CD4-positive, alpha-beta memory T cell (primary cell): ENCODE measurements at places on chromosomes 4 and X. TPM values are rescaled to one million over a fixed set of nuclear protein-coding genes. Genes with fewer than 3 reads are reported as not detected.
A peak's percentile ranks its signal among the peaks of the same experiment; 100 is the strongest.

GRCh38 chr4:5874811-5875449 is 18.0 kb downstream of the CRMP1 start:
- no peaks in the 10 kb centered on the region for H3K27me3 ChIP-seq
- H3K4me1 ChIP-seq = no peaks in the 10 kb centered on the region
- no peak overlapping the region for H3K4me3 ChIP-seq
- DNase-seq = no peak
- no peaks in the 10 kb centered on the region for H3K36me3 ChIP-seq

DNA sequence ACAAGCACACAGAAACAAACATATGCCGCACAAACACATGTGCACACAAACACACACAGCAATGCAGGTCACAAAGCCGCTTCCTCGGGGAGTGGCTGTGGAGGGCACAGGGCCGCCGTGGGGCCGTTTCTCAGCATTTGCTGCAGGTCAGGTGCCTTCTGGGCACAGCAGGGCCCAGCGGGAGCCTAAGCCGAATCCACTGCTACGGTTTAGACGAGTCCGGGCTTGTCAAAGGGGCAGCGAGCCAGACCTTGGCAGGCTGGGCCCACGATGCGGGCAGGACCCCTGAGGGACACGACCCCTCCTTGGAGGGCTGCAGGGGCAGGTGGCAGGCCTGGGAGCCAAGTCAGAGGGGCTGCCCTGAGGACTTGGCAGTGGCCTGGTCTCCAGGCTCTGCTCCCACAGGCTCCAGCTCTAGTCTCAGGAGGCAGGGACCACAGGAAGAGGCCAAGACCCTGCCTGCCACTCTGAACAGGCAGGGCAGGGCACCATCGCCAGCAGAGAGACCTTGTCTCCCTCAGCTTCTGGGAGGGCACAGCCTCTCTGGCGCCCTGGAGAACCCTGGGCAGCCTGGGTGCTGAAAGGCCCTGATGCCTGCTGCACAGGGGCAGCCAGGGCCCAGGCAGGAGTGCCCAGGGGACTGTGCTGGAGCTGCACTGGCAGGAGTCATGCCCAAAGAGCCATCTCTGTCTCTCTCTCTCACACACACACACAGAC is 5.5 kb upstream of the ATP2B3 start:
- H3K27me3 ChIP-seq = no peaks in the 10 kb centered on the region
- no peak for DNase-seq
- H3K4me3 ChIP-seq = no peak overlapping the region
- H3K27ac ChIP-seq = no peak overlapping the region

- no peak overlapping the region for H3K27ac ChIP-seq
- no peaks in the 10 kb centered on the region for H3K36me3 ChIP-seq
- no peaks in the 10 kb centered on the region for H3K27me3 ChIP-seq
These were observed 486.0 kb upstream of the HTR2C start for GRCh38 chrX:114097866-114098265.

DNA sequence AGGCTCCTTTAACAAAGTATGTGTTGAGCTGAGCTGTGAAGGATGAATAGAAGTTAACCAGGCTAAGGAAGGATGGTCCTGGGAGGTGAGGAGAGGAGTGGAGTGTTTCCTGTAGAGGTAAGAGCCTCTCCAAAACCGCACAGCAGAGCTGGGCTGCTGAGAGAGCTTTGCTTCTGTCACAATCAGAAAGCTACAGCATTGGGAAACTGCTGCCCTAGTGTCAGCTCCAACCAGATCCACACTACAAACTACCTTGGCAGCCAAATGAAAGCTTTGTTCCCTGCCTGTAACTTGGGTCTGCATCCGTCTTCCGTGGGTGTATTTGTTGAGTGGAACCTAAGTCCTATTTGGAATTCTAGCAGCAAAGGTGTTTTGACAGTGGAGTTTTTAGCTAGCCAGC is 91.8 kb downstream of the REPS2 start:
- H3K27me3 ChIP-seq = no peaks in the 10 kb centered on the region
- DNase-seq = no peak

GRCh38 chrX:134676436-134676835 is 18.2 kb upstream of the PLAC1 start:
- no peak overlapping the region for H3K4me3 ChIP-seq
- DNase-seq = no peak
- no peaks in the 10 kb centered on the region for H3K27me3 ChIP-seq
- H3K4me1 ChIP-seq = no peaks in the 10 kb centered on the region
- H3K27ac ChIP-seq = no peak overlapping the region
- no peaks in the 10 kb centered on the region for H3K36me3 ChIP-seq

DNA sequence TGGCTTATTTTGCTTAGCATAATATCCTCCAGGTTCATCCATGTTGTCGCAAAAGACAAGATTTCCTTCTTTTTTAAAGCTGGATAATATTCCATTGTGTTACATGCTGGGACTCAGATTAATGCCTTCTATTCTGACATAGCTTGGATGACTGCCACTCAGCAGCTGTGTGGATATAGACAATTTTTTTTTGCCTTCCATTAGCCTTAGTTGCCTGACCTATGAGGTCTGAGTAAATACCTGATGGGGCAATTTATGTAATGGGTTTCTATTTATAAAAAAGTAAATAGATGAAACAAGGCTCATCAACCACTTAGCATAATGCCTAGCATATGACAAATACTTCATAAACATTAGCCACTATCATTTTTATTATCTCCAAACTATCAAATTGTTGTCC is 515.4 kb downstream of the ZNF674 start:
- H3K4me3 ChIP-seq = no peak overlapping the region
- no peaks in the 10 kb centered on the region for H3K36me3 ChIP-seq
- H3K27ac ChIP-seq = no peak overlapping the region

GRCh38 chr4:117768610-117769009 is 265.7 kb upstream of the NDST3 start:
- no peak overlapping the region for H3K4me3 ChIP-seq
- H3K4me1 ChIP-seq = no peaks in the 10 kb centered on the region
- H3K27ac ChIP-seq = no peak overlapping the region
- no peaks in the 10 kb centered on the region for H3K27me3 ChIP-seq
- DNase-seq = no peak

- no peak overlapping the region for H3K27ac ChIP-seq
- H3K27me3 ChIP-seq = no peaks in the 10 kb centered on the region
- H3K4me1 ChIP-seq = no peaks in the 10 kb centered on the region
- no peaks in the 10 kb centered on the region for H3K36me3 ChIP-seq
- no peak for DNase-seq
These were observed 400.7 kb upstream of the FAT1 start for GRCh38 chr4:187124331-187124730.

DNA sequence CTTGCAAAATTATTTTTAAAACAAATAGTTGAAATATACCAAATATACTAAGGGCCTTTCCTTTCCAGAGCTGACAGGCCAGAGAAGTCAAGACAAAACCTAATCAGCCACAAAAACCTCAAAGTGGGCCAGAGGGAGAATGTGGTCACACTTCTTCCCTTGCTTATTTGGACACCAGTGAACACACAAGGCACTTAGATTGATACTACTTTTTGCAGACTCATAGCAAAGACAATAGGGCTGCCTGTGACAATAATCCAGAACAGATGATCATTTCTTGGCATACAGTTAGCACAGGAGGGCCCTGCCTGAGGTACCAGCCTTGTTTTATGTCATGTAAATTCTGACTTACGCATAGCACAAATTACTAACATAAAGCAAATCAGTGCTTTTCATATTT is 215.7 kb upstream of the NEIL3 start:
- no peaks in the 10 kb centered on the region for H3K27me3 ChIP-seq
- no peak overlapping the region for H3K4me3 ChIP-seq

GRCh38 chrX:96791559-96791958 is 92.1 kb upstream of the RPA4 start:
- H3K4me3 ChIP-seq = no peak overlapping the region
- H3K36me3 ChIP-seq = no peaks in the 10 kb centered on the region
- H3K27ac ChIP-seq = no peak overlapping the region
- H3K27me3 ChIP-seq = no peaks in the 10 kb centered on the region
- H3K4me1 ChIP-seq = no peaks in the 10 kb centered on the region
- DNase-seq = no peak

DNA sequence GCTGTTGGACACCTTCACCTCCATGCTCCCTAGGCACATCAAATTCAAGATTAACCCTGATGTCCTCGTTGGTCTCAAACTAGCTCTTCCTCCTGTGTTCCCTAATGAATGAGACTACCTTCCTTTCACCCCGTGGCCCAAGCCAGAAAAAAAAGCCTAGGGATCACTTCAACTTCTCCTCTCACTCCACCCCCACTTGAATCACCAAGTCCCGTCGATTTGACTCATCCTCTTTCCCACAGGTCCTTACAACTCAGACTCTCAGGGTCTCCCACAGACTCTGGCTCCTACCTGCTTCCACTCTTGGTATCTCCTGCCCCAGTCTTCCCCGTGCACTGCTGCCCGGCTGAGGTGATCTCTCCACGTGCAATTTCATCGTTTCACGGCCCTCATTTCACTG is 8.5 kb downstream of the SLC25A43 start:
- no peaks in the 10 kb centered on the region for H3K4me1 ChIP-seq
- no peaks in the 10 kb centered on the region for H3K36me3 ChIP-seq
- no peak overlapping the region for H3K27ac ChIP-seq
- no peak overlapping the region for H3K4me3 ChIP-seq

DNA sequence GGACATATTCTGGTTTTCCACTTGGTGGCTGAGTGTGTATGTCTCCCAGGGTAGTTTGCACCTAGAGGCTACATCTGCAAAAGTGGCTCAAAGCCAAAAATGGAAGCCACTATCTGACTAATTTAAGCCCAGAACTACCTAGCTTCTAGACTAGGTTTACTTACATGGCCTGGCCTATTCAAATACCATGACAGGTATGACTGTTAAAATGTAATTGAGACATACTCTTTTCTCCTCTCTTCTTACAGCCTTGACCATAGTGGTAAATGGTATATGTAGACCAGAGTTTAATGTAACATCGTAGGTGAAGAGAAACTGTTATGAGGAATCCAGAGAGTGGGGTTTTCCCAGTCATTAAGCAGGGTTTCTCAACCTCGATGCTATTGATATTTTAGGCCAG is 2.6 kb upstream of the TRPC5 start:
- no peaks in the 10 kb centered on the region for H3K4me1 ChIP-seq
- no peaks in the 10 kb centered on the region for H3K36me3 ChIP-seq
- H3K27ac ChIP-seq = no peak overlapping the region
- H3K4me3 ChIP-seq = no peak overlapping the region

DNA sequence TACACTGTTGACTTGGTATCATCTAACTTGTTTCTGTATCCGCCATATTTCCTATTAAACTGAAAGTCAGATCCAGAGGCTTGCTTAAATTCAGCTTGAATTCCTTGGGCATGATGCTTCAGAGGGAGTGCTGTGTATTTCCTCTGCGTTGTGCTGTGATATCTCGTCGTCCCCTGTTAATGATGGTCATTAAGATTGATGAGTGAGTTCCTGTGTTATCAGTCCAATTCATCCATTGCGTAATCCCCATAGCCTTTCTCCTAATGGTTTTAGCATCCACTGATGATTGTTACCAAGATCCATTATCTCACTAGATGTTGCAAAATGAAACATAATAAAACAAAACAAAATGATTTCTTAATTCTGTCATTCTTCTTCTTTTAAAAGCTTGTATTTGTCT is 31.3 kb upstream of the CHM start:
- no peak overlapping the region for H3K4me3 ChIP-seq
- H3K36me3 ChIP-seq = no peaks in the 10 kb centered on the region
- no peaks in the 10 kb centered on the region for H3K4me1 ChIP-seq
- H3K27me3 ChIP-seq = no peaks in the 10 kb centered on the region

DNA sequence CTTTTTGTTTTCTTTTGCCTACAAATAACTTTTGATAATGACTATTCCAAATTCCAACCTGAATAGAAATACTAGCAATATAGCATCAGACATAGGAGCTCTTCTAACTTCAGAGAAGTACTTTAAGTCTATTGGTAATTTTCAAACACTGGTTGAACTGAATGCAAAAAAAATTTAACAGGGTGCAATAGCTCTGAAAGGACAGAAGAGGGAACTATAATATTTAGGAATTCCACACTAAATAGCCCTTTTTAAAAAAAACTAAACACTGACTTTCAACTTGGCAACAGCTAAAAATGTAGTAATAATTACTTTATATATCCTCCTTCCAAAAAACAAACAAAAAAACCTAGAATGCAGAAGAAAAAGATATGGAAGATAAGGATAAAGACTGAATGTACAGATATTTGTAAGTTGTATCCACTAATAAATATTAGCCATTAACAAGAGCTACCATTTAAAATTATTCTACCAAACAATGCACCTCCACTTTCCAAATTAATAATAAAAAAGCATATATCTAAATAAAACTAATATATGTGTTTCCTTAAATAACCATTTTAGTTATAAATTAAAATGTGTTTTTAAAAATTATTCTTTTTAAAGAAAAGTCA is 81.4 kb downstream of the FBXW7 start:
- H3K36me3 ChIP-seq = no peaks in the 10 kb centered on the region
- H3K27ac ChIP-seq = no peak overlapping the region
- no peak overlapping the region for H3K4me3 ChIP-seq
- peaks cover 23% of the 10 kb centered on the region for H3K4me1 ChIP-seq
- peak; percentile 12 for DNase-seq

- no peak overlapping the region for H3K27ac ChIP-seq
- H3K4me3 ChIP-seq = no peak overlapping the region
- DNase-seq = no peak
- no peaks in the 10 kb centered on the region for H3K27me3 ChIP-seq
- H3K36me3 ChIP-seq = no peaks in the 10 kb centered on the region
- H3K4me1 ChIP-seq = no peaks in the 10 kb centered on the region
These were observed 27.5 kb downstream of the GPR143 start for GRCh38 chrX:9738151-9738550.

GRCh38 chr4:138030375-138030774 is 211.8 kb downstream of the SLC7A11 start:
- no peak overlapping the region for H3K4me3 ChIP-seq
- DNase-seq = no peak
- no peak overlapping the region for H3K27ac ChIP-seq
- H3K4me1 ChIP-seq = no peaks in the 10 kb centered on the region
- H3K27me3 ChIP-seq = no peaks in the 10 kb centered on the region

DNA sequence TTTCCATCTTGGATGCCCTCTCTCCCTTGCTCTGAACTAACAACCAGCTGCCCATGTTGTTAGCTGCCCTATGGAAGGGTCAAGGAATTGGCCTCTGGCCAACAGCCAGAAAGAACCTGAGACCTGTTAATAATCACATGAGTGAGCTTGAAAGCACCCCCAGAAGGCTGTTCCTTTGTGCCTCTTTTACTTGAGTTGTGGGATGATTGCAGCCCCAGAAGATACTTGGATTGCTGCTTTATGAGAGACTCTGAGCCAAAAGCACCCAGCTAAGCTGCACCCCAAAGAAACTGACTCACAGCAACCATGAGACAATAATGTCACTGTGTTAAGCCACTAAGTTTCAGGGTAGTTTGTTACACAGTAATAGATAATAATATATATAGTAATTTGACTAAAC is 73.3 kb downstream of the FRYL start:
- no peak for DNase-seq
- no peak overlapping the region for H3K4me3 ChIP-seq
- no peaks in the 10 kb centered on the region for H3K4me1 ChIP-seq
- H3K36me3 ChIP-seq = peaks cover 11% of the 10 kb centered on the region
- no peak overlapping the region for H3K27ac ChIP-seq
- no peaks in the 10 kb centered on the region for H3K27me3 ChIP-seq

GRCh38 chr4:75679876-75680575 is 6.8 kb upstream of the G3BP2 start:
- no peaks in the 10 kb centered on the region for H3K36me3 ChIP-seq
- no peak for DNase-seq
- H3K27me3 ChIP-seq = no peaks in the 10 kb centered on the region
- no peak overlapping the region for H3K27ac ChIP-seq

Gene SOD3
- not detected for total RNA-seq

Gene L1CAM
- total RNA-seq = 1.8 TPM

Gene VSIG4
- 0.61 TPM for total RNA-seq

Gene IRS4
- not detected for total RNA-seq

Gene PNMA6A
- total RNA-seq = not detected

Gene TEX11
- total RNA-seq = not detected

Gene ERVMER34-1
- total RNA-seq = not detected

Gene SLC10A4
- 0.17 TPM for total RNA-seq

Gene HSFX3
- not detected for total RNA-seq

Gene CCNQ
- 26.1 TPM for total RNA-seq
